ENCODE measurements at places on chromosomes 12 and 14.

- no peak for DNase-seq
These were observed 211.1 kb upstream of the RGS6 start for GRCh38 chr14:71720978-71721624.

- DNase-seq, result no peak
These were observed 350.3 kb upstream of the CCDC196 start for GRCh38 chr14:66135831-66136230.

DNA sequence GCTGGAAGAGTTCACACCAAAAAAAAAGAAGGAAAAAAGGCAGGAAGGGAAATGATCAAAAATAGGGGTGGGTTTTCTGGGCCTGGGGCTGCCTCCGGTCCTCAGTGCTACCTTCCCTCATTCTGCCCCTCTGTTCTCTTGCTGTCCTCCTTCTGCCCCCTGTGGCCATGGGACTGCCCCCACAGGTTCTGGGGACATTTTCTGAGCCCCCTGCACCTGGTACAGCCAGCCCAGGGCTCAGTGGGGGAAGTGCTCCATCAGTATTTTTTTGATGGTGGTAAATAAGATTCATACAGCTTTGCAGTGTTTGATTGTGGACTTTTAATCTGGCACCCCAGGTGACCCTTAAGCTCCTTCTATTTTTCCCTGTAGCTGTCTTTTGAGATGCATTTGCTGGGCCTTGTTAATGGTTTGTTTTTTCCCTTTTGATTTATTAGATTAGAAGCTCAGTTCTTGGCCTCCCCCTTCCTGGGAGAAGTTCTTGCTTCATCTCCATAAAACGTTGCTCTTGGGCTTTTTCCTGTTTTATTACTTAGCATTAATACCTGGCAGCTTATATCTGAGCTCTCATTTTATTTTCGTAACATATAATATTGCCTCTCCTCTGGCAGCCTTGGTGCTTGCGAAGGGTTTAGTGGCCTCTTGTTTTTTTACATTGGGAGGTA, 43.1 kb downstream of the CHST11 start:
- DNase-seq, result no peak

DNA sequence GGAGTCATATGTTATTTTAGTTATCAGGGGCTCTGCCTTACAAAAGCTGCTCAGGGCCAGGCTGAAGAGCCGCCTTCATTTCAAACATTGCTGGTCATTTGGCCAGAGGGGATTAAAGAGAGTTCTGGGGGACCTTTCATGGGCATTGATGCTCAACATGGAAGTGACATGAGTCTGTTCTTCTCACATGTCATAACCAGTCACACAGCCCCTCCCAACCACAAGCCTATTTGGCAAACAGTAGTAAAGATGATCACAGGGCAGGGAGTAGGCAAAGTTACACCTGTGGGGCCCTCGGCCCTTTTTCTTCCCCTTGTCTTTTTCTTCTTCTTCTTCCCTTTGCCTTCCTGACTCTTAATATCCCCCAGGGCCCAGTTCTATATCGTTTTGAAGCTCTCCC, 33.3 kb downstream of the CFAP54 start:
- no peak for DNase-seq

GRCh38 chr12:92457458-92458180, 245.2 kb upstream of the PLEKHG7 start:
- no peak for DNase-seq

All from NCI-H2171 (cell line).